NCI-H226 (cell line): ENCODE measurements at places on chromosomes 13 and 19.

- DNase-seq, result no peak
Measured at GRCh38 chr13:78431328-78431727, 172.0 kb downstream of the POU4F1 start.

DNA sequence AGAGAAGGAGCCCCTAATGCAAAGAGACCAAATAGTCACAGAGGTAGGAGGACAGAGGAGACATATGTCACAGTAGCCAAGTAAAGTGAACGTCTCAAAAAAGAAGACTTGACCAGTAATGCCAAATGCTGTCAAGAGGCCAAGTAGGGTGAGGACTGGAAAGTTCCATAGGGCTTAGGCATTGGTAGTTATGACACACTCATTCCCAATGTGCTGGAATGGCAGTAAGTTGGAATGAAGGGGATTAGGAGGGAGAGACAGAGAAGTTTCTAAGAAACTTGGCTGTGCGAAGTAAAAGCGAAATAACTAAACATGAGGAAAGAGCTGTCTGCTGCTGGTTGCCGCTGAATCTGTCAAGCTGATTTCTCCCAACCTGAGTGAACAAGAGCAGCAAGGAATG lies 14.9 kb upstream of the FRY start:
- no peak for DNase-seq

GRCh38 chr13:26698392-26699196 lies 62.0 kb downstream of the GPR12 start:
- DNase-seq, result peak; percentile 45

DNA sequence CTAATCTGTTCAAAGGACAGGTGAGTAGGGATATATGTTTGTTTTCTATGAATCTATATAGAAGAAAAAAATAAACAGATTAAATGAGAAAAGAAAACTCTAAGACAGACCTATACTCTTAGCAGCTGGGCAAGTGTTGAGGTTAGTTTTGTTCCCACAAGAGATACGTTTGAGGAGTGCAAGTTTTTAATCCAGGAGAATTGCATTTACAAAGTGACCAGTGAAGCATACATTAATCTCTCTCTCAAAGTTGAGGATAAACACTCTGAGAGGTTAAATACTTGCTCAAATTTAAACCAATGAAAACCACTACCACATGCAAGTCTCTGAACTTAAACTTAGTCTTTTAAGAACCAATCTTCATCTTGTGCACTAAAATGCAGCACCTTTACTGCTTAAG lies 930.5 kb upstream of the MIR17HG start:
- DNase-seq, result no peak

- DNase-seq, result no peak
Measured at GRCh38 chr13:110681868-110682550, 23.9 kb downstream of the CARS2 start.

DNA sequence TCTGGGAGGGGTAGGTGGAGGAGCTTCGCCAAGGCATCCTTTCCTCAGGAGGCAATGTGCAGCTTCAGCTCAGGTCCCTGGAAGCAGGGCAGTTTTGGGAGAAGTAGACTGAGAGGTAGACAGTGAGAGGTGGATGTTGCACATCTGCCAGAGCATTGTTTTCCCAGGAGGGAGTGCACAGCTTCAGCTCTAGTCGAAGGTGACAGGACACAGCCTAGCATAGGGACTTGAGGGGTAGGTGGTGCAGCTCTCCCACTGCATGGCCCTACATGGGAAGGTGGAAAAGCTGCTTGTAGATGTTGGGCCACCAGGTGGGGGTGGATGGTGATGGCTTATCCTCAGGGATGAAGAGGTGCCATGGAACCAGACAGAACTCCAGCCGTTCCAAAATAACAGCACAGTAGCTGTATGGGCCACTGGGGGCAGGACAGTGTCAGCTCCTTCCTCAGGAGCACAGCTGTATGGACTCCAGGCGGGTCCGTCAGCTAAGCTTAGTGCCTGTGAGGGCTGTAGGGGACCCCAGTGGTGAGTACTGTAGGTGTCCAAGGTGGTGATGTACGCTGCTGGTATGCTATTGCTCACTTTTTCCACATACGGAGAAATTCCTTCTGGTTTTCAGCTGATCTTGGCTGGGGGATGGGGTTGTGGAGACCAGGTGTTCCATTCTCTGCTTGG lies 17.4 kb upstream of the ZNF543 start:
- peak; percentile 31 for DNase-seq

GRCh38 chr19:1167687-1168571 lies 6.1 kb downstream of the SBNO2 start:
- no peak for DNase-seq

DNA sequence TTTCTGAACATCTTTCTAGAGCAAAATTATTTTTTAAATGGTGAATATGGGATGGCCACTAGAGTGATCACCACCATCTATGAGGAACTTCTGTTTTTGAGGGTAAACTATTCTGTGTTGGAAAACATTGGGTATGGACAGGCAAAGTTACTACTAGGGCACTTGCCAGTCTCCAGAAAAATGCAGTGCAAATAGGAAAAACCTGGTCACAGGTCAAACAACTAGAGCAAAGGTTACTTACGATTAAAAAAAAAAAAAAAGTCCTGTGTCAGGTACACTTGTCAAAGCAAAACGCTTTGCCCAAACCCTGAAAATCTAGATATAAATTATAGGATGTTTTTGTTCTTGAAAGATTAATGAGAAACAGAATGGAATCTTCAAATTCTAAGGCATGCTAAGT lies 66.2 kb downstream of the SLITRK1 start:
- no peak for DNase-seq

GRCh38 chr13:40943073-40943472 lies 76.0 kb downstream of the ELF1 start:
- DNase-seq, result no peak

DNA sequence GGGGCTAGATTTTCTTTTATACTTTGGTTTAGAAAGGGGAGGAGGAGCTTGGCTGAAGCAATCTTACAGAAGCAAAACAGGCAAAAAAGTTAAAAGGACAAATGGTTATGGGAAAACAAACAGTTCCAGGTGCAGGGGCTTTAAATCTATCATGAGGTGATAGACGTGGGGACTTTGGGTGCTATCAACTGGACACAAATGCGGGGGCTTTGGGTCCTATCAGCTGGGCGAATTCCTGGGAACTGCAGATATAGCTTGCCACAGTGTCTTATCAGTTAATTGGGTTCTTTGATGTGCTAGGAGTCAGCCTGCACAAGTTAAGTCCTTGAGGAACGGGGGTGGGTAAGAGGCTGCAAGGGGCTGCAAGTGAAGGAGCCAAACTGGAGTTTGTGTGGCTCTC lies 260.6 kb downstream of the TUBA3C start:
- no peak for DNase-seq

DNA sequence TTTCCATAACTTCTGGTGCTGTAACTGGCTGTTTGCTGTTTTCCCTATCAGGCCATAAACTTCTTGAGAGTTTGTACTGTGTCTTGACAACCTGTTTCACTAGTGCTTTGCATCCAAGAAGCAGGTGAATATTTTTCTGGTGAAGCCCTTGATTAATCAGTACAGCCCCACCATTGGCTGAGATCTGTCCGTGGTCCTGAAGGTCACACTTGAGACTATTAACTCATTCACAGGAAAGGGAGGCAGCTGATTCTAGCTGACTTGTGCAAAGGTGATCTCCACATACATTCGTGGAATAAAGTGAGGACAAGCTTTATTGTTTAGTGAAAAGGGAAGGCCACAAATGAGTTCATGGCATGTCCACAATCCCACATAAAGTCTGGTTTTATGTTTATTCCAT lies 61.4 kb upstream of the ZNF835 start:
- DNase-seq, result no peak

GRCh38 chr19:9945319-9945966 lies 9.1 kb upstream of the OLFM2 start:
- peak; percentile 86 for DNase-seq

GRCh38 chr13:19685034-19685433 lies 51.6 kb downstream of the MPHOSPH8 start:
- no peak for DNase-seq
